ENCODE measurements at places on chromosomes 16 and 17.

GRCh38 chr17:79082311-79083190 lies 7.9 kb downstream of the ENGASE start:
- DNase-seq: no peak

DNA sequence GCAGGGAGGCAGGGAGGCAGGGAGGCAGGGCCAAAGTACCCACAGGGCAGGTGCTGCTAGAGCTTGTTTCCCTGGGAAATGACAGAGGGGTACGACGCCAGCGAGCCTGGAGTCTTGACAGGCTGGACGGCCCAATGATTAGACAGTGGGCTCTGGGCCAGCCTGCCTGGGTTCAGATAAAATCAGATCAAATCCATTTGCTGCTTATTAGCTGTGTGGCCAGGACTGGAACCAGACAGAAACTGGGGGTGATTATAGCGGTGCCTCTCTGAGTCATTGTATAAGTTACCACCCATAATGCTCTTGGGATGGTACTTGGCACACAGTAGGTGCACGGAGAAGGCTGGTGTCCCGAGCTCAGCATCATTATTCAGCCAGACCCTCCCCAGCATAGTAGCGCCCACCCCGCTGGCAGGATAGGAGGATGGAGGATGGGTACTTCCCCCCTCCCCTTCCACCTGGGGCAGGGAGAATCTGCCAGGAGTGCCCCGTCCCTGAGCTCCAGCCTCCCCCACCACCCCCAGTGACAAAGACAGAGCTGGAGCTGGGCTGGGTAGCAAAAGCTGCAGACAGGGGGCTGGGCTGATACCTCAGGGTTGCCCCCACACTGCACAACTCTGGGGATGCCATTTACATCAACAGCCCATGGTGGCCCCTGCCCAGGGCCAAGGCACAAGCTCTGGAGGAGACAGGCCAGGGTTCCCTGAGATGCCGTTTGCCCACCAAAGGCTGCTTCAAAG lies 77.6 kb upstream of the TNRC6C start:
- DNase-seq: no peak

DNA sequence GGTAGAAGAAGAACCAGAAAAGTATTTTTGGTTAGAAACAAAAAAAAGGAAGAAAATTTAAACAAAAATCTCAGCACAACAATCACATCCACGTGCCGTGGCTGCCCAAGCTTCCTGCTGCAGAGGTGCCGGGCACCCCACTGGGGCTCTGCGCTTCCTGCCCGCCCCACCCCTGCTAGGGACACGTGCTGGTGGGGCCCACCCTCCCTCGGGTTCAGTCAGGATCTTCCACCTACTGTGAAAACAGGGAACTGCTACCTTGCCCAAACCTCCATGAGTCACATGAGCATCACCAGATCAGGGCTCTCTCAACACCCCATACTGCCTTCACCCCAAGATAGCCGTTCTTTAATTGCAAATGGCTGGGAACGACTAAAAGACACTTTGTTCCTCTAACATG lies 24.4 kb upstream of the CYTH1 start:
- no peak for DNase-seq

DNA sequence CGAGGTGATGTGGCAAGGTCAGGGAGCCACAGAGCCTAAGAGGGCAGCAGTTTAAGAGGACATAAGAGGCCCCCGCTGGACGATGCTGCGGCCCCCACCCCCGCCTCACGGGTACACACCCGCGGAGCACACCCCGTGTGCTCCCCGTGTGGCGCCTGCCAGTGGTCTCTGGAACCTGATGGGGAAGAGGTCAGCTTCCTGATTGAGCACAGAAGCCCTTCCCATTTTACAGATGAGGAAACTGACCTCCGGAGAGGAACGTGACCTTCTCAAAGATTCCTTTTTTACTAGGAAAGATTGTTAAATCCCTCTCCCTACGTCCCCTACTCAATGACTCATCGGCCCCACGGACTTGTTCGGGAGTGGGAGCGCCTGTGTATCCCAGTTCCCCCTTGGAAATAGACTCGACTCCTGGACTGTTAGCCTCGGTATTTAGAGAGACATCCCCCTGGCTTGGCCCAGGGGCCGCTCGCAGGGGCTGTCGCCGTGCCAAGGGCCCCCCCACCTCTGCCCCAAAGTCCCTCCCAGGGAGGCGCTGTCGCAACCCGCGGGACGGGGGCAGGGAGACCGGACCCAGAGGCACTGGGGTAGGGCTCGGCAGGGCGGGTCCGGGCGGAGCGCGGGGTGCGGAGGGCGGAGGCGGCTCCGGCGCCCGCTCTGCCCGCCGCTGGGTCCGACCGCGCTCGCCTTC lies at the start of gene ABCC3:
ABCC3 (plus strand) TSS at position 658 of the 691 bp plus-strand sequence. CDS start 56 bp downstream, outside the sequence.
- DNase-seq: peak; percentile 60

DNA sequence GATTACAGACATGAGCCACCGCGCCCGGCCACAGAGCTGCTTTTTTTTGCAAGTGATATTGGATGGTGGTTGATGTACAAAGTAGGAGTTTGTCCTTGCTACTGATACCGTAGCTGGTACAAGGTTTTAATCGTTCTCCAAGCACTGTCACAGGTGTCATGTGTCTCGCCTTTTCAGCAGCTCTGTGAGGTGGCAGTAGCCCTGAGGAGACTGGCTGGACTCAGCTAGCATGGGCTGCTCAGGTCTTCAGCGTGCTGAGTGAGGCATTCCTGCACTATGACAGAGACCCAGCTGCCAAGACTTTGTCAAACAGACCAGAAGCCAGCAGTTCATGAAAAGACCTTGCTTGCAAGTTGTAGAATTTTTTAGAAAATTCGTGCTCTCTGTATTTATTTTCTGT lies 7.2 kb downstream of the WWOX start:
- no peak for DNase-seq

DNA sequence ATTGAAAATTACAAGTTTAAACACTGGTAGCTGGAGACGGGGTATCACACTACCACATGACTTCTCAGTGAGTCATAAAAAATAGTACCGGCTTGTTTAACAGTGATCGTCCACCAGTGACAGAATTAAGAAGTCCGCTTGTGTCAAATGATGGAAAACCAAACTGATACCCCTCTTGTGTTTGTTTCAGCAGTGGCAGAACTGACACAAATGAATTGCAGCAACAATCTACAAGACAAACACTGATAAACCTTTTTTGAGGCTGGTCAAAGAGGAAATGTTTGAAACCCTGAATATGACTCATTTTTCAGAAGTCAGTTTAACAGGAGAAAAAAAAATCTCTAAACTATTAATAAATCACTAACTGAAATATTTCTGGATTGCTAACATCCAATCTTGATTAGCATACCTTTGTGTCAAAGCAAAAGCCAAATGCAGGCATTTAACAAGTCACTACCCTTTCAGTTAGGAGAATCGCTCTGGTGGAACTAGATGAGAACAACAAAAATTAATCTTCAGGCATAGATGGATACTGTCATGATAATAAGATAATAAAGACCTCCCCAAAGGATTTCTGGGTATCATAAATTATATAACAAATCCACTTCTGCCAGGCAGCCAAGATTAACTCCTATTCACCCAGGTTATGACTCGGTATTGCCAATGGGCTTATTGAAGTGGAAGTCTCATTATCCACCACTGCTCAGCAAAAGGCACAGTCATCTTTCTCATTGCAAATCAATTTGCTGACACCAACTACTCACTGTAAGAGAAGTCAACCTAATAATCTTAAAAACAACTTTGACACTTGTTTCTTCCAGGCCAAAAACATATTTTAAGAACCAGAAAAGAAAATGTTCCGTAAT lies 20.8 kb downstream of the DCUN1D3 start:
- DNase-seq: no peak

- peak; percentile 97 for DNase-seq
Observed at GRCh38 chr16:71540-72401, 660 bp downstream of the RHBDF1 start.

DNA sequence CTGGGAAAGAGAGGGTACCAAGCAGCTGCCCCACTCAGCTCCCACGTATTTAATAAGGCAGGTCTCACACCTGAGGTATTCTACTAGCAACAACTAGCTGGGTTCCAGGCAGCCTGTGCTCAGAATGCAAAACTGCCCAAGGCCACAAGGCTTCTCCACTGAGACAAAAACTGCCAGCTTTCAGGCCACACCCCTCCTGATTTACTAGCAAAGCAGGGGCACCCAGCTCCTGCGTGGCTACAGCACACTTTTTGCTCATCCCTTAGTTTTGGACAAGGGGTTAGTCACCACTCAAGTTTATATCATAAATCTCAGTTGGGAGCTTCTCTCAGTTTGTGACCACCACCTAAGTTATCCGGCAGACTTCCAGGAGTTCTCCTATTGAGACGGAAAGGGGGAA lies 494.6 kb downstream of the CDH11 start:
- DNase-seq: no peak

DNA sequence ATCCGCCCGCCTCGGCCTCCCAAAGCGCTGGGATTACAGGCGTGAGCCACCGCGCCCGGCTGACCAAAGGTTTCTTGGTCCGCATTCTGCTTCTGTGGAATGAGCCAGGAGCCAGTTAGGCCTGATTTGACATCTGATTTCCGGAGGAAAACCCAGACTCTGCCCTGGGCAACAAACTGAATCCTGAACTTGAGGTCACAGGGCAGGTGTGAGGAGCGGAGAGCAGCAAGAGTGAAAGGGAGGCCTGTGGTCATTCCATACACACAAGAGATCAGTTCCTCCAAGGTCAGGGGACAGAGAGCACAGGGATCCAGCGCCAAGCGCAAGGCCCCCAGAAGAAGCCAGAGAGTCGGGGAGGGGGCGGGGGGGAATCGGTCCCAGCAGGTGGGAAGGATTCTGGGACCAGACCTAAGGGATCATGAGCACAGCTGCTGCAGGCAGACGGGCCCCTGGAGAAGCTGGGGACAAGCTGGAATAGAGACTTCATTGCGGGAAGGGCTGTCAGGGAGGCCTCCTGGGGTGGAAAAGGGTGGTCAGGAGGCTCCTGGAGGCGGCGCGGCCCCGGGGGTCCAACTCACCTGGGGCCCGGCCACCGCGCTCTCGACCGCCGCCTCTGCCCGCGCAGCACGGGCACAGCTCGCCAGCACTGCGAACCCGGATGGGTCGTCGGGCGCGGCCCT lies 436 bp downstream of the SHPK start:
- no peak for DNase-seq

DNA sequence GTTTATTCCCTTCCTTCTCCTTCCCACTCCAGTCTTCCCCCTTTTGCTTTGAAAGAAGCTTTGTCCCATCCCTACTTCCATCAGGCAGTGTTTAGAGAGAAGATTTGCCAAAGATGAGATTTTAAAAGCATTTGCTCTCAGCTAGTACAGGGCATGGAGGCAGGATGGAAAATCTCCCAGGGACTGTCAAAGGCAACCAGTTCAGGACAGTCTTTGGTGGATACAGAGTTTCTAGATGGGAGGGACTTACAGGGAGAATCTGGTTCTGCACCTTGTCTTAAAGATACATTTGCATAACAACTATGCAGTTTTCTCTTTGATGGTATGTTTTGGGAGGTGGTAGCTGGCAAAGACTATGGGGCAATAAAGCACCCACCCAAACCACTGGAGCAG lies 26.2 kb downstream of the CHD9 start:
- no peak for DNase-seq

GRCh38 chr16:27483088-27483437 lies 66.7 kb downstream of the GTF3C1 start:
- DNase-seq: no peak

- no peak for DNase-seq
Observed at GRCh38 chr17:78394209-78394608, 15.8 kb downstream of the PGS1 start.

Measured in prostate gland (tissue), 2 donors.